IMR-90 (cell line): ENCODE measurements at places on chromosomes 3 and 15. TPM values are rescaled to one million over a fixed set of nuclear protein-coding genes. Genes with fewer than 3 reads are reported as not detected.
A peak's percentile ranks its signal among the peaks of the same experiment; 100 is the strongest.

- DNase-seq, result peak; percentile 92
Observed at GRCh38 chr3:243356-243725, 46.8 kb downstream of the CHL1 start.

GRCh38 chr15:89482139-89482538, 14.2 kb downstream of the RHCG start:
- DNase-seq, result no peak

DNA sequence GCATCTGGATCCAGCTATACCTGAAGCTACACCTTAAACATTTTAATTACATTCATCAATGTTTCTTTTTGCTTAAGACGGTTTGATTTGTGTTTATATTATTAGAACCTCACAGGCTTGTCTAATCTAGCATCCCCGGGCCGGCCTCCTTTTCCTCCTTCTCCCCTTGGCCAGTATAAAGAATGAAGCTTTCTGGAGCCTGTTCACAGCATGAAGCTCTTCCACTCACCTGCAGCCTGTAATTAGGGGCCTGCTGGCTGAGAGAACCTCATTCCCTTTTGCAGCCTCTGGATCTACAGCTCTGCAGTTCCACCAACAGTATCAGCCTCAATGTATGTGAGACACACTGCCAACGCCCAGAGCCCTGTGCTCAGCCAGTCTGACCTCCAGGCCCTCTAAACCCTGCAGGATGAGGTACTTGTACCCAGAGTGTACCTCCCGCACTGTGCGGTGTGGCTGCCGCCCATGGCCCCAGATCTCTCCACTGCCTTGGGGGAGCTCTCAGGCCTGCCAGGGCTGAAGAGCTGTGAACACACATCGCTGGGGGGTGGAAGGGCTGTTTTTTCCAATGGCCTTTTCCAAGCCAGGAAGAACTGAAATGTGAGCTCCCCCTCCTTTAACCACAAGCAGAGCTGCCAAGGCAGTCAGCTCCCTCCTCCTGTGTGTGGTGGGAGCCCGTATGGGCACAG, 114.7 kb upstream of the ALDH1A3 start:
- DNase-seq, result peak; percentile 79

DNA sequence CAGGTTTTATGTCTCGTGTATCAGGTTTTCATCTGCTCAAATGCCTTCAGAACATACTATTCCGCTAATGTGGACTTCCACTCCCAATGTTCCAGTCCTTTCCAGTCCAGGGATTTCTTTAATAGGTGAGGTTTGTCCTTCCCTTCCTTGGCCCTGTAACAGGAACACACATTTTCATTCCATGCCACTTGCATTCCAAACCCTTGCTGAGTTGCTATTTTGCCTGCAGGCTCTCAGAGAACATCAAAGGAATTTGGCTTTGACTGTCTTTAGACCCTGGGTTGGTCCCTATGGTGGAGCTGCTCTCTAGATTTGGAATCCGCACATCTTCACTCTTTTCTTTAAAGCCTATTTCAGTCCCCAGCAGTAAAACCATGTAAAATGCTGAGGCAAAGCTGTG, 12.3 kb upstream of the ALCAM start:
- no peak for DNase-seq

GRCh38 chr3:46559091-46559704, 6.9 kb downstream of the LRRC2 start:
- DNase-seq, result peak; percentile 33

GRCh38 chr3:130276203-130276803, 69.2 kb upstream of the COL6A5 start:
- peak; percentile 61 for DNase-seq

- no peak for DNase-seq
Observed at GRCh38 chr3:194439881-194440550, 41.0 kb upstream of the GP5 start.

DNA sequence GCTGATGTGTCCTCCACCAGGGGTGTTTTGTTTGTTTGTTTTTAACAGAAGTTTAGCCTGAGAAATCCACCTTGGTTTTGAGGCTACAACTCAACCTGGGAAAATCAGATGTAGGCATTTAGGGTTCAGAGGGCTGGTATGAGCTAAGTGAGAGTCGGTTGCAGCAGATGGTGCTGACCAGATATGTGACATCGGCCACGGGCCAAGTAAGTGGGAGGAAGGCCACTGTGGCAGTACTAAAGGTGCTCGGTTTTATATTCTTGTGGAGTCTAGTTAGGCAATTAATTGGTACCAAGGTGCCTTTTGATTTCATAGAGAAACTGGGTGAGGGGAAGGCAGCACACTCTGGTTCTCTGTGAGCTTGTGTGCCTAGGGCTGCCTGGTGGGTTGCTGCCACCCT, 10.5 kb downstream of the MTMR14 start:
- DNase-seq, result no peak

GRCh38 chr3:17432236-17432635, 310.2 kb downstream of the TBC1D5 start:
- peak; percentile 16 for DNase-seq

DNA sequence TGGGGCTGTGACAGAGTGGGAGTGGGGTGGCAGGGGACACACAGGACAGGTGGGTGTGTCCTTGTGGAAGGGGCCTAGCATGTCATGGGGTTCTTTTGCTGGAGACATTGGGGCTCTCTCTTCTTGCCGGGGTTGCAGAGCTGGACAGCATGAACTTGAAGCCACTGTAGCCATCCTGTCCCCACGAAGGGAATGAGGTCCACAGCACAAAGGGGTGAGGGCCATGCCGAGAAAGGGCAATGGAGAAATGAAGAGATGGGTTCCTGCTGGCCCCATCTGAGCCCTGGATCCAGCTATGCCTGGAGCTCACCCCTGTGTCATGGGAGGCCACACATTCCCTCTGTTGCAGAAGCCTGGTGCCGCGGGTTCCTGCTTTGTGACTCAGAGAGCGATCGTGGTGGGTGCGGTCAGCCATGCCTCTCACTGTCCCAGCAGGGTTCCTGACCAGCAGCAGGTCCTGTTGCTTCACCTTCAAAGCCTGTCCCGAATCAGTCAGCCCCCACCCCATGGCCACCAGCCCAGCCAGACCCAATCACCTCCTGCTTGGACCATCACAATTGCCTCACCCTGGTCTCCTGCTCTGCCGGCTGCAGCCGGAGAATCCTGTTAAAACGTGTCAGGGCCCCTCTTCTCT, 50.0 kb downstream of the DNAJB8 start:
- peak; percentile 71 for DNase-seq

Gene MB21D2
- total RNA-seq, result 44.8 and 46.4 TPM in 2 replicates

Gene TAGLN3
- total RNA-seq, result 3.2 and 3.6 TPM in 2 replicates

Gene RLBP1
- total RNA-seq, result not detected in 2 replicates

Gene STAC
- total RNA-seq, result 0.28 and 0.36 TPM in 2 replicates

Gene ACTC1
- 0.83 and 1.1 TPM in 2 replicates for total RNA-seq

Gene LRRN1
- total RNA-seq, result under 0.01 and 0.18 TPM in 2 replicates

Gene BNC1
- 0.28 and 0.54 TPM in 2 replicates for total RNA-seq

Gene IP6K1
- 28.6 and 28.7 TPM in 2 replicates for total RNA-seq

Gene GUCA1C
- total RNA-seq, result not detected in 2 replicates

Gene SYNM
- 3.4 and 5.0 TPM in 2 replicates for total RNA-seq

Gene NSUN3
- total RNA-seq, result 6.8 and 11.1 TPM in 2 replicates

Gene GOLGA8N
- total RNA-seq, result 0.72 and 0.83 TPM in 2 replicates

Gene PEAK1
- total RNA-seq, result 43.9 and 49.2 TPM in 2 replicates
